Activated CD8-positive, alpha-beta T cell treated with anti-CD3 and anti-CD28 coated beads, Interleukin-2, amount 10 ng/mL, durations not matched to agents 7 days and 5 days (primary cell): ENCODE measurements at places on chromosomes 2 and 18. TPM values are rescaled to one million over a fixed set of nuclear protein-coding genes. Genes with fewer than 3 reads are reported as not detected.

The LCT gene
- total RNA-seq = 0.18 TPM

DNA sequence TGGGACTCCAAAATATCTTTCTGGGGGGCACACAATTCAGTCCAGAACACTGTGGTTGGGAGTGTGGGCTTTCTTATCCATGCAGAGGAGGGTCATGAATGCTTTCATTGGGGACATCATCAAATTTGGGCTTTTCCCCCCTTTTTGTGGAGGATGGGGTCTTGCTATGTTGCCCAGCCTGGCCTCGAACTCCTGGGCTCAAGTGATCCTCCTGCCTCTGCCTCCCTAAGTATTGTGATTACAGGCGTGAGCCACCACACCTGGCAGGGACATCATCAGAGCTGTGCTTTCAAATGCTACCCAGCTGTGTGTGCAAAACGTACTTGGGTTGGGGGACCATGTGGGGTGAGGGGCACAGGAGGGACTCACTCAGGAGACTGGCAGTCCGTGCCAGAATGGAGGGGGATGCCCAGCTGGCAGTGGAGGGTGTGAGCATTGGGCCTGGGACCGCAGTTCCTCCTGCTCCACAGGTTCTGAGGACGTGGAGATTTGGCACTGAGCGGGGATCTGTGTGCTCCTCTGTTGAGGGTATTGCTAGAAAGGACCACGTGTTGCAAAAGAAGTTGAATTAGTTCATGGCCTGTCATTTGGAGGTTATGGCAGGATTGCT, 24.4 kb downstream of the EMILIN2 start:
- DNase-seq = no peak

The CFAP221 gene
- not detected for total RNA-seq

The REG3G gene
- not detected for total RNA-seq

GRCh38 chr2:60317844-60318243, 235.6 kb downstream of the BCL11A start:
- DNase-seq = no peak

DNA sequence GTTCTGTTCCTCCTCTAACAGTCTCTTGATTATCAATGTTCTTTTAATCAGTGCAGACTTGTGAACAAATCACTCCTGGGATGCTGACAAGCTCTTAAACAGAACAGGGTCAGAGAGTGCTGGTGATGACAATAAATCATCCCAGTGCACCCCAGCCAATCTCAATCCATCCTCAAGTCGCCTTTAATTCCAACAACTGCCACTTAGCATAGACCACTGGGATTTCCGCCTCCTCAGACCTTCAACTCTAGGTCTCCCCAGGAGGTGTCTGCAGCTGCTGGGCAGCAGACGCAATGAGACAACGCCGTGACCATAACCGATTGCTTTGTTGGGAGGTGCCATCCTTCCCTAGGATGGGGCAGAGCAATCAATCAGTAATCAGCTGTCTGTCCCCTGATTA, 184.2 kb upstream of the ACAA2 start:
- no peak for DNase-seq

DNA sequence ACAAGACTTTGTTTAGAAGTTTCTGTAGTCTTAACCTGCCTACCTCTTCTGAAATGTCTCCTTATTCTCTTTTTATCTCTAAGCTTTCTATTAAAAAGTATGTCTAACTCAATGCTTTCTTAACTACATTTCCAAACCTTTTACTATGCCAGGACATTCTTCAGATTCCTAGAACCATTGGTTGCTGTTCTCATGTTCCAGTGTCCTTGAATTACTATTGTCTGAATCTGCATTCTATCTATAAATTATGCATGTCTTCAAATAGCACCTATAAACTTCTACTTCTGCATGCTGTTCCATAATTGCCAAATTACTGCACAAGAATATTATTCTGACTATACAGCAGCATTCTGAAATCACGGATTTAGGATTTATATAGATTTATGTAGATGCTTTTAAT, 166.0 kb upstream of the VWC2L start:
- no peak for DNase-seq

DNA sequence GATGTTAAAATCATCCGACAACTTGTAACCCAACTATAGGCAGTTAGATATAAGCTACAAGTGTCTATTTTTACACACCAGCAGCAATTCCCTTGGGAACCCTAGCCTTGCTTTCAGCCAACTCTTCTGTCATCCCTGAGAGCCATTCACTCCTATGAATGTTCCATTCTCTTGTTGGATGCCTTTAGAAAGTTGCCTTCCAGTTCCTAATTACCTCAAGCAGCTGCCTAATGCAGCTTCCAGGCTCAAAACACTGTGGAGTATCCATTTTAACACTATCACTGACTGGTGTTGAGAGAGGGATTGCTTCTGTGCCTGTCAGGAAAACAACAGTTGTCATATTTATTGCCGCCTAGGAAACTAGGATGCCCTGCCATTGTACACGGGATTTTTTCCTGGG, 402.0 kb upstream of the ACVR2A start:
- DNase-seq = no peak

The IL36RN gene
- not detected for total RNA-seq

DNA sequence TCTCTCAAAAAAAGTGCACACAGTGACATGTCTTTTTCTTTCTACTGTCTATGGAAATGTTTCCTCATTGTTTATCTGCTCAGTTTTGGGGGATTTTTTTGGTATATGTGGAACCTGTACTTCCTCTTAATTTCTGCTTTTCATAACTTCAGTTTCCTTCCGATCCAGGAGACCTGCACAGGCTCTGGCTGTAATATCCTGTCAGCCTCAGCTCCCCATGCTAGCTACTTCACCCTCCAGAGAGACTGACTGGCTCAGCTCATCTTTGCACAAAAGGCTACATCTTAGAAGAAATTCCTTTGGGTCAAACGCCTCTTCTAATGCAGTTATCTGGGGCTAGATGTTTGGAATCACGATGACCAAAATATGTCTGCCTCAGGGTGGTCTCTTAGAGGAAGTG, 378.4 kb downstream of the RND3 start:
- DNase-seq = no peak

- DNase-seq = no peak
These were observed 1710.2 kb upstream of the SLC39A10 start for GRCh38 chr2:193946806-193947205.

The C1GALT1C1L gene
- not detected for total RNA-seq

DNA sequence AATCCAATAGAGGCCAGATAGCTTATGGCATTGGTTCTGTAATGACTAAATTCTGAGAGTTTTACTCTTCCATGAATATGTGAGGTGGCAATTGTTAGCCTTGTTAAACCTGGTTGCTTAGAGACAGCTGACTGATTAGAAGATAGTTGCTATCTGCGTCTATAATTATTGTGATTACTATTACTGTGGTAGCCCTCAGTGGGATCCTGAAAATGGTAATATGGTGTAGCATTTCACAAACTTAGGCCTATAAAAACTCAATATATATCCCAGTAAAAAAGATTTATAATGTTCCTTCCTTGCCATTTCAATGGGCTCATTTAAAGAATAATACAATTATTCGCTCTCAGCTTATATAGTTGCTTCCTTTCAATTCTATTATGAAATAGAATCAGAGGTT, 405.8 kb upstream of the CDH2 start:
- DNase-seq = no peak

DNA sequence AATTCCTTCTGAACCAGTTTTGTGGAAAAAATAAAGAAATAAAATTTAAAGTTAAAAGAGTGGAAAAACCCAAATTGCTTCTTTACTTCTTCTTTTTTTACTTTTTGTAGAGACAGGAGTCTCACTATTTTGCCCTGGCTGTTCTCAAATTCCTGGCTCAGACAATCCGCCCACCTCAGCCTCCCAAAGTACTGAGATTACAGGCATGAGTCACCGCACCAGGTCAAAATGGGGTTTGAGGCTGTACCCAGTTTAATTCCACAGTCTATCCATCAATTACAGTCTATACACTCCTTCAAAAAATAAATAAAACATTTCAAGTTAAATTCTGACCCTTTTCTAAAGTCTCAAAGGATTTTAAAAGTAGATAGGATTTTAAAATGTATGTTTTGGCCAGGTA, 120.3 kb downstream of the FAM161A start:
- DNase-seq = no peak

DNA sequence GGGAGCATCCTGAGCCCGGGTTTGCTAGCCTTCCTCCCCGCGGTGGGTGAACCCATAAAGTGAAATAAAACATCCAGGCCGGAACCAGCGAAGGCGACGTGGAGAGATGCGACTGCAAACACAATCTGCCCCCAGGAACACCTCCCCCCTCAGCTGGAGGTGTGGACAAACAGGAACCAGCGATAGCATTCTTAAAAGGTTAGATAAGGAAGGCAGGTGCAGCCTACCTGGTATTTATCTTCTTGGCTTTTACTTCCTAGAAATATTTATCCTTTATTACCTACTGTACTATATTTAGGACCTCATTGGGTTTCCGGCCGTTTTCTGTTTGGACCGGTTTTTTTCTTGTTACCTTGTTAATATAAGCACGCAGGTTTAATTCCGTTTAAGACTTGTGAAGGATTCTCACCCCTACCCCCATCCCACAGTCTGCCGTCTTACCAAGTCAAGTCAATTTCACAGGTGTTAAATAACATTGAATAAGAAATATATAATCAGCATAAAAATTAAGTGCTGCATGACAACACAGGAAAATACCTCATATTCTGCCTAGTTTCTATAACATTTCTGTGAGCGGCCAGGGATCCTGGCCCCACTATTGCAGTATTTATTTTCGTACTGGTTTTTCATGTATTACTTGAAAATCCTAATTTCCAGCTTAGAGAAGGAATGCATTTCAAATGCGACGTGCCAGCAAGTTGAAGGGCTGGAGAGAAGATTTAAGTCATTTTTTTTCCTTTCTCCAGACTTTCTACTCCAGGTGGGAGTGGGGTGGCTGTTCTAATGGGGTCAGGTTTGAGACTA, 224.0 kb upstream of the ID2 start:
- peak; percentile 78 for DNase-seq

The TP53I3 gene
- total RNA-seq = 5.3 TPM

DNA sequence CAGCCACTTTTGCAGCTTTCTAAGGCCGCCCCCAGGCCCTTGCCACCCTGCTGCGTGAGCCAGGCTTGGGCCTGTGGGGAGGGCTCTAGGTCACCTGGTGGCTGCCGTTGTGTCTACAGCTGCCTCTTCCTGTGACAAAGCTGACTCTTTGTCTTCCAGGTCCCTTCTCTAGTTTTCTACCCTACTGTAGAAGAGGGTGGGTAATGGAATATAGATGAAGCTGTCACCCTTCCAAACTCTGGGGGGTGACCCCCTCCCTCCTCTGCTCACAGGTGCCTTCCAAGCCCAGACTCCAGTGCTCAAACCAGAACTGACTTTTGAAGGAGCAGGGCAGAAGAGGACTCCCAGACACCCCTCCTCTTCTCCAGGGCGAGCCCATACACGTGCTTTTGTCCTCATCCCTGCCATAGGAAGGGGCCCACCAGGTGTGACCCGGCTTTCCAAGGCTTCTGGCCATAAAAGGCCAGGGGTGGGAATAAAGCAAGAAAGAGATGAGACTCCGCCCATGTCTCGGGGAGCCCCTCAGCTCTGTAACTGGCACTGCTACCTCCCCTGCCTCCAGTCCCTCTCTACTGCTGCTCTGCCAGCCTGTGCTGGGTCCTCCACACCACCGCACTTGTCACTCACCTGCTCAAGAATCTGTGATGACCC, 17.9 kb upstream of the SDC1 start:
- DNase-seq = no peak

The PLB1 gene
- total RNA-seq = 1.4 TPM

DNA sequence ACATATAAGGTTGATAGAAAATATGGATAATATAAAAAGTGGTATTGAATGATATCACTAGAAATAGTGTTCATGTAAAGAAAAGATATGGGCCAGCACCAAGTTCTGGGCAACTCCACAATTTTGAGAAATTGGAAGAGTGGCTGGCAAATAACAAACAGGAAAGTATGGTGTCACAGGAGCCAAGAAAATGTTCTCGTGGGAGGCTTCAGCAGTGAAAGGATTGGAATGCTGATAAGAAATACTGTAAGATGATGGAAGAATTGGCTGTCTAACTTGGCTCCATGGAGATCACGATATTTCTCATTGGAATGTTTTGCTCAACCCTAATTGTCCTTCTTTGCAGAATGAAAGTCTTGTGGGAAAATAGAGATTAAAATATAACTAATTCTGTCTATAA, 856.8 kb downstream of the DPP10 start:
- no peak for DNase-seq

- no peak for DNase-seq
These were observed 41.3 kb upstream of the ZNF532 start for GRCh38 chr18:58823412-58823811.

The PTPN2 gene
- total RNA-seq = 52.9 TPM

GRCh38 chr2:100606726-100607343, 44.0 kb downstream of the PDCL3 start:
- peak; percentile 51 for DNase-seq

GRCh38 chr2:33081691-33082090, 134.9 kb downstream of the LTBP1 start:
- DNase-seq = no peak
